ENCODE measurements at places on chromosomes 1 and 21.

GRCh38 chr1:63635681-63636080 lies 42.5 kb downstream of the PGM1 start:
- DNase-seq, result no peak

- no peak for DNase-seq
Measured at GRCh38 chr1:209685821-209686220, 10.6 kb downstream of the G0S2 start.

- DNase-seq, result no peak
Measured at GRCh38 chr1:214216779-214217178, 64.2 kb upstream of the SMYD2 start.

DNA sequence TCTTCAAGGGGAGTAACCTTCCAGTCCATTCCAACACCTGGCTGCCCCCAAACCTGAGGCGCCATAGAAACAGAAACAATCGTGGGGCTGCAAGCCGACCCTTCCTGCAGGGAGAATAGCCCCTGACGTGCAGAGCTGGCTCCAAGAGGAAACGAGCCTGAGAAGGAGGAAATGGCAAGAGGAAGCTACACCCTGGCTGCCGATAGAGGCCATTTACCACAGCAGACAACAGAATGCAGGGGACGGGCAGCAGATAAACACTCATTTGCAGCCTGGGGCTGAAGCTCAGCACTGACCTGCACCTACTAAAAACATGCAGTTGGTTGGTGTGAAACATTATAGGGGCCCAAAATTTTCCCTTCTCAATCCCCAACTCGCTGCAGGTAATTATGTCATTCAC lies 8.7 kb upstream of the TDRD10 start:
- DNase-seq, result no peak

DNA sequence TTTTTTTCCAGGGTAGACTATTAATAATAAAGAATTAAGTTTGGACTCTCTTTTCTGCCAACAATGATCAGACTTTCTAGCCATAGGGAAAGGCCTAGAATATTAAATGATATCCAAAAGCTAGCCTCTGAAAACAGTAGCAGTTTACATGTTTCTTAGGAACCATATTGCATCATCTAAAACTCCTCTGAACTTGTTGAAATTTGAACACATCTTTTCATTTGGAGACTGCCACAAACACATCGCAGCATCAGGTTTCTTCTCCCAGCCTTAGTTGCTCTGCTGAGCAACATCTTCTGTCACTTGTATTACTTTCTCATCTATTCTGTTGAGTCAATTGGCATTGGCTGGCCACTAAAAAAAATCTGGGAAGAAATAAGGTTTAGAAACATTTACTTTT lies 63.2 kb upstream of the GNG4 start:
- no peak for DNase-seq

Data from activated CD4-positive, alpha-beta T cell treated with anti-CD3 and anti-CD28 coated beads for 24 hours (primary cell).